ENCODE measurements at places on chromosomes 13 and 19.

GRCh38 chr19:6610934-6611852, 20.2 kb upstream of the CD70 start:
- no peak for DNase-seq

DNA sequence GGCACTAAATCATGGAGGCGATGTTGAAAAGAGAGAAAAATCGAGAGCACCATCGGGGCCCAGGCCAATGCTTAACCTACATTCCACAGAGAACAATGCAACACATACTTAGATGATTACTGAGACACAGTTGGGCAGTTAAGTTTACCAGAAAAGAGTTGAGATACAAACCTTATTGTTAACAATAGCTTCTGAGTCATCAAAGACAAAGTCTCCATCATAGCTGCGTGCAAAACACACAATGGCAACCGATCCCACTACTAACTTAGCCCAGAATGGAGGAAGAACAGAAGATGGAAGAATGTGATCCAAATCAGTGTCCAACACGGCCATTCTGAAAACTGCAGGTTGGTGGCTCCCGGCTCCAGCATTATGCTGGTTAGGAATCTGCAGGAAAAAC, 6.2 kb downstream of the TMTC4 start:
- no peak for DNase-seq

DNA sequence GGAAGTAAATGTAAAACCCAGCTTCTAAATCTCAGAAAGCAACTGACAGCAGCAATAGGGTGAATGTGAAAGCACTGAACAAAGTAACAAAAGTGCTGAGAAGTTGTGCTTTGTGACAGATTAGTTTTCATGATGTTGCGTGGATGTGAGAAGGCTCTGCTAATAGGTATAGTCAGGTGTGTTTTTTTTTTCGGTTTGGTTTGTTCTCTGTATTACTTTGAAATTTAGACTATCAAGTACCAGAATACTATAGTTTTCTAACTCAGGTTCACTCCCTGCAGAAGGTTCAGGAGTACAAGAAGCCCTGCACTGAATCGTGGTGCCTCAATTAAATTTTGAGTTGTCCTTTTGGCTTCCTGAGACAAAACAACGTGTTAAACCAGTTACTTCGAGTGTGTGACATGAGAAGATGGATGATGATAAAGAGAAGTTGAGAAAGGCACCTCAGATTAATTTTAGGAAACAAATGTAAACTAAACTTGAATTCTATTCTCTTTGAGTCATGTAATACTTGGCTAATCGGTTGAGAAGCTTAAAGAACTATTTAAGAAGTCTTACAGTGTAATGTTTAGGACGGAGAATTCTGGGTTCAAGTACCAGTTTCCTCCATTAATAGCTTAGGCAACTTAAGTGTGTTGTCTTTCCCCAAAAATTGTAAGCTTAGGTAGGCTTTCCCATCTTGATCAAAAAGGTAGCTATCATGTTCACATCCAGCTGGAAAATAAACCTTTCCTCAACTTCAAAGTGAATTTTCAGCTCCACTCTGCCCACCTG, 10.3 kb downstream of the MIR17HG start:
- DNase-seq: no peak

GRCh38 chr13:88376760-88377388, 705.7 kb downstream of the SLITRK5 start:
- no peak for DNase-seq

- peak; percentile 50 for DNase-seq
Measured at GRCh38 chr19:11481534-11482383, 913 bp upstream of the ELAVL3 start.

DNA sequence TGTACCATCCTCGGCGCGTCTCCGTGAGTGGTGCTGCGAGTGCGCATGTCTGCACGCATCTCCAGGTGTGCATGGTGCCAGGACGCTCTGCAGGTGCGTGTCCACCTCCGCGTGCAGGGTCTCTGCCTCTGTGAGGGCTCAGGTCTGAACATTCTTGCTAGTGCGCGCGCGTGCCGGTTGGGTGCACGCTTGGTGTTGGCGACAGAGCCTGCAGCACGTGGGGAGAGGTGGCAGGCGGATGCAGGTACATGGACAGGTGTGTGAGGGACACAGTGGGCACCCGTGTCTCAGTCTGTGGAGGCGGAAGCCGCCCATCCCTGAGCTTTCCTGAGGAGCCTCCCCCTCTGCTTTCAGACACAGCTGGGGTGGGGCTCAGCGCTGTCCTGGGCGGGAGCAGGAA, 4.9 kb upstream of the OR10H2 start:
- DNase-seq: no peak

DNA sequence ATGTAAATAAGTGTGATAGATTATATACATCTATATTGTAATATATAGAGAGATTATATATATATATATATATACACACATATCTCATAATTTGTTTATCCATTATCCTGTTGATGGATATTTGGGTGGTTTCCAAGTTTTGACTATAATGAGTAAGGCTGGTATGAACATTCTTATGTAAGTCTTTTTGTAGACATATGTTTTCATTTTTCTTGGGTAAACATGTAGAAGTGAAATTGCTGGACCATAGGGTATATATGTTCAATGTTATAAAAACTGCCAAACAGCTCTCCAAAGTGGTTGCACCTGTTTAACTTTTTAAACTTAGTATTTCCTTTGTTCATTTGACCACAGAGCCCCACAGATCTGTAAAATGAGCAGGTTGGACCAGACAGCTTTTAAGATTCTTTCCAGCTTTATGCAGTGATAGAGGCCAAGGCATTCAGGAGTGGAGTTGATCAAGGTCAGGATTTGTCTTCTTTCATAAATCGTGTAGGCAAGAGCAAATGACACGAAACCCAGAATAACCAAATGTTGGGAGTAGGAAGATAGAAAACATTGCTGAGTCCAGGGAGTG, 21.7 kb upstream of the KATNAL1 start:
- no peak for DNase-seq

DNA sequence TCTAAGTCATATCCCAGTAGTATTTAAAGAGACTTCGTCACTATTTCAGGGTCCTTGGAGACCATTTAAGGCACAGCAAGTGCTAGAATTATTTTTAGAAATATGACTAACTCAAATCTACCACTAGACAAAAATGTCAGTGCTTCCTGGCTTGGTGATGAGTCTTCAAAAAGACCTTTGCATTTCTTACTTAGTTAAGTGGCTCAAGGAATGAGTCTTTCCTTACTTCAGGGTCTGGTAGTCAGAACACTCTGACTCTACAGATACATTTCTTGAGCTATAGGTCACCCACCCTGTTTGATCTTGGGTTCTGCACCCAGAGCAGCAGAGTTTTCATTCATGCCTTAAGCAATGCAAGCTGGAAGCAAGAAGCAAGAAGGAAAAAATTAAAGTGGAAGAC, 191.0 kb upstream of the HTR2A start:
- DNase-seq: no peak

GRCh38 chr19:8210421-8211101, 1.4 kb downstream of the CERS4 start:
- DNase-seq: no peak

- DNase-seq: no peak
Measured at GRCh38 chr13:37141011-37141410, 35.5 kb upstream of the CSNK1A1L start.

GRCh38 chr13:84137292-84137691, 255.0 kb upstream of the SLITRK1 start:
- DNase-seq: no peak

DNA sequence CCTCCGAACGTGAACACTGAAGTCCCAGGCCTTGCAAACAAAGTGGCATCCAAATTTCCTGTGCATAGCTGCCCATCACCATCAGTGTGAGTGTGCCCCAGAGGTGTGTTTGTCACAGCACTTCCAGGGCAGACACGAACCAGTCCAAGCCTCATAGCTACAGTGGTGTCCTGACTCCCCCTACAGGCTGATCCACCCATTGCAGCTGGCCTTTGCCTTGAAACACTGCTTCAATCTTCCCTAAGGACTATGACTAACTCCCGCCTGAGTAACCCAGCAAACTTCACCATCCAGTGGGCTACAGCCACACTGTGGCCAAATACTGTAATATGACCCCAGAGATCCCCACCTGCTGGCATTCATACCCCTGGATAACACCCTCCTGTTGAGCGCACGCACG, 3.9 kb downstream of the ZNF266 start:
- DNase-seq: no peak

- DNase-seq: no peak
Measured at GRCh38 chr13:33138441-33138840, 122.2 kb downstream of the KL start.

DNA sequence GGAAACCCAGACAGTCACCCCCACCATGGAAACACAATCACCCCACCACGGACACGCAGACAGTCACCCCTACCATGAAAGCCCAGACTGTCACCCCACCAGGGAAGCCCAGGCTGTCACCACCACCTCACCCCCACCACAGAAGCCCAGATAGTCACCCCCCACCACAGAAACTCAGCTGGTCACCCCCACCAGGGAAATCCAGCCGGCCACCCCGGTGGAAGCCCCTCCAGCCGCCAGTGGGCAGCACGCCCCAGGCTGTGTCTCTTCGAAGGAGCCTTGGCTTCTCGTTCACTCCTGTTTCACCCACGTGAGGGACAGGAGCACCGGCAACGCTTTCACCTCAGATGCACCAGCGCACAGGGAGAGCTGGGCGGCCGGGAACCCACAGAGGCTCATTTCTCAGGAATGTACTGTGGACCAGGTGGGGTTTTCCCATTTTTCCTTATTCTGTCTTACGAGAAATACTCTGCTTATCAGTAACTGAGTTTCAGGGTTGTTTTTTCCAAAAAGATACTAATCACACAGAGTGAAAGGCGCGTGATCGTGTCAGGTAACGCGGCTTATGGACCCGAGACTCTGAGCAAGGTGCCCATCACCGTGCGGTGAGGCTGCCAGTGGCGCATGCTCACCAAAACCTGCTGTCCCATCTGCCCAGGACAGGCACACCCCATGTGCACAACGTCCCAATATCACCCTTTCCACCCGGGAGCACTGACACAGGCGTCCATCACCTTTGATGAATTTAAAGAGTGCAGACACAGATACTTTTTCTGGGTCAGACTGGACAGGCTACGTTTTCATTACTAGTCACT, 28.0 kb downstream of the CARS2 start:
- no peak for DNase-seq

- peak; percentile 43 for DNase-seq
Measured at GRCh38 chr13:35789335-35790165, 313.1 kb upstream of the MAB21L1 start.

DNA sequence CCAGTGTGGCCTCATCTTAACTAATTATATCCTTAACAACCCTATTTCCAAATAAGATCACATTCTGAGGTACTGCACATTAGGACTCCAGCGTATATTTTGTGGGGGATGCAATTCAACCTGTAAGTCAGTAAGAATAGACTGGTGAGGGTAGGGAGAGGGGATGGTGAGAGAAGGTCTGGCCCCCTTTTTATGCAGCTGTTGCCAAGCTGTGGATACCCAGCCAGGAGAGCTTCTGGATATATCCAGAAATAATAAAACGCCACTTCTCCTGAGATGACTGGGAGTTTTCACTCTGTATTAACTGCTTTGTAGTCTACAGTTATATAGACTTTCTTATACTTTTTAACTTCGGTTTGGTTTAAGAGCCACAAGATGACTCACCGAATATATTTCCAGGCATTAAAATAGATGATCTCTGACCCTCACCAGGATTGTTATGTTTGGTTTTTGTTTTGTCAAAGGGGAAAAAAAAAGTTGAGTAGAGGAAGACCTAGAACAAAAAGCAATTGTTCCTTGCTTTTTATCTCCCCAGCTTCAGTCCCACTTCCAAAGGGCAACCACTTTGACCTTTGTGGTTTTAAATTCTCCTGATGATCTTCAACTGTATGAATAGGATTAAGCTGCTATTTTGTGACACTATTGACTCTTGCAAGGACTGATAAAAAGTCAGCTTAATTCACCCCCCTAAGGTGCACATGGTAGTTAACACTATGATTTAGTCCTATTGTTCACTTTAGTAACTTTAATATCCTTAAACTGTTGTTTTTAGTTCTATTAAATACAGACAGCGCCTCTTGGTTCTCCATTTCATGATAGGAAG, 3.1 kb upstream of the NEK3 start:
- no peak for DNase-seq

- no peak for DNase-seq
Measured at GRCh38 chr13:26551255-26551860, 6.1 kb upstream of the WASF3 start.

DNA sequence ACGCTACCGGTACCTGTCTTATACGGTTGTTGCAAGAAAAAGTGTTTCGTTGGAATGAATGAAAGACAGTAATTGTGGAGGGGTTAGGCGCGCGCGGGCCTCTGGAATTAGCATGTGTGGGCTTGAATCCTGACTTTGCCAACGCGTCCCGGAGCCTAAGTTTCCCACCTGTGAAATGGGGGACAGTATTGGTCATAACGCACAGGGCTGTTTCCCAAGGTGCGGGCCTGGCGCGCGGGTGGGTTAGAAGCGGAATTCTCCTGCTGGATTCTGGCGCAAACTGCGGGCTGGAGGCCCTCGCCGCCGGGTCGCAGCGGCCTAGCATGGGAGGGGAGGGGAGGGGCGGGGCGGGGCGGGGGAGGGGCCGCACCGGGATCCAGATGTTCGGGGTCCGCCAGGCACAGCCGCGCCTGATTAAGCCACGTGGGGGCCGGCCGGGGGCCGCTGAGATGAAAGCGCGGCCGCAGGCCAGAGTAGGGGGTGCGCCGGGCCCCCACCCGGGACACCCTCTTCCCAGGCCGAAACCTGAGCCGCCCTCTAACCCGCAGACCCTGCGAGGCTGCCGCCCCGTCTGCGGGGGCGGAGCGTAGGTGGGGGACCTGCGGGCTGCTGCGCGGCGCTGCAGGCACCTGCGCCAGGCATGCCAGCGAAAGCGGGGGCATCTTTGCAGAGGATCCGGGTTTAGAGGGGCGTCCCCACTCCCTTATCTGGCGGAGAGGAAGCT, 1.2 kb upstream of the TMEM59L start:
- no peak for DNase-seq

- no peak for DNase-seq
Measured at GRCh38 chr13:98199480-98199879, 22.4 kb upstream of the RNF113B start.

DNA sequence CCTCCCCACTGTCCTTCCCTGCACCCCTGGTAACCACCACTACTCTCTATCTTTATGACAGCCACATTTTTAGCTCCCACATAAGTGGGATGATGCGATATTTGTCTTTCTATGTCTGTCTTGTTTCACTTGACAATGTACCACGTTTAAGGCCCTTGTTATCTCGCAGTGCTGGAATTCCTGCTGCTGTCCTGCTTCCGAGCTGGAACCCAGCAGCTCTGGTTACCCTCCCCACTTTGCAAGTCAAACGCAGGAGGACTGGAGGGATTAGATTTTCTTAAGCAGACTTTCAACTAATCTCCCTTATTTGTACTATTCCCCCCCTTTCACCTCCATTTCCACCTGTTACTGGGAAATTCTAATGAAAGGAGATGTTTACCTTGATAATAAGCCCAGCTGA, 59.1 kb upstream of the PDX1 start:
- DNase-seq: no peak
